ENCODE measurements at places on chromosomes 4 and X.

GRCh38 chrX:30948051-30948450 lies 59.0 kb upstream of the TAB3 start:
- no peak for DNase-seq

DNA sequence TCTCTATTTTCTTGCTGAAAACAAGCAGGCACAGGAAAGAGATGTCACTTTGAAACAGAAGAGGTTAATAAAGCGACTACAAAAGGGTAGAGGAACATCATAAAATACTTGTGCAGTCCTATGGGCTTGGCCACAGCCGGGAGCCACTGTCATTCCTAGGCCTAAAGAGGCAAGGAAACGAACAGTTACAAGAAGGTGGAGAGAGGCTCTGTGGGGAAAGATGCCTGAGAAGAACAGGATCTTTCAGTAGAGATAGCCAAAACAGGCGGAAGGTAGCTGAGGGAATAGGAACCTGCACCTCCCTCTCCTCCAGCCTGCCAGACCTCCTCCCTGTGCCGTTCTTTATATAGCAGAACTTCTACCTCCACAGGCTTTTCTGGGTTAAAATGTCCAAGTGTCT lies 57.4 kb upstream of the ARSJ start:
- DNase-seq: no peak

- no peak for DNase-seq
Measured at GRCh38 chrX:40866893-40867292, 131.6 kb upstream of the MED14 start.

GRCh38 chrX:77415161-77415560 lies 32.0 kb upstream of the FGF16 start:
- DNase-seq: no peak

GRCh38 chr4:148795156-148795864 lies 353.1 kb upstream of the NR3C2 start:
- DNase-seq: no peak

DNA sequence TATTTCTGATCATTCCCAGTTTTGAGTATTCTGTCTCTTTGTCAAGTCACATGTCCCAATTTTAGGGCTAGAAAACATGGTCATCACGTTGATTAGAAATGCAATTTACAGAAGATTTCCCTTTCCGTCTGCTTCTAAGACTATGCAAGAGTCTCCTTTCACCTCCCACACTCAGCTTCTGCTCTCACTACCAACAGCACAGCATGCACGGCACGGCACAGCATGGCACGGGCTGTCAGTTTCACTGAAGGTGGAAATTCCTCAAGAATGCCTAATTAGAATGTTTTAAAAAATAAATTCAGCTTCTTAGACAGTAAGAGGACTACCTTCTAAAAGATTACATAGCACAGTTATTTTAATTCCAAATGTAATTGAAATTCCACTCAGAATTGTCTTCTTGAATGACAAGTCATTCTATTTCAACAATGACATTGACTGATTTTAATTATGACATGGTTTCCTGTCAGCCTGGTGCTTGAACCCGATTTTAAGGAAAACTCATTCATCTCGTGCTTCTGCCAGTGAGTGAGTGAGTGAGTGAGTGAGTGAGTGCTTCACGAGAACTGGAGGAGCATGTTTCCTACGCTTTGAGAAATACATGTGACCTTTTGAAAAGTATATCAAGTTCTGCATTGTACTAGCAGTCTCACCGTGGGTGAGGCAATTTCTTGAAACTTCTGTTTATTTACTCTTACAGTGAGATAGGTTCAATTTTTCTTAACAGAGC lies 124.8 kb upstream of the SORBS2 start:
- no peak for DNase-seq

DNA sequence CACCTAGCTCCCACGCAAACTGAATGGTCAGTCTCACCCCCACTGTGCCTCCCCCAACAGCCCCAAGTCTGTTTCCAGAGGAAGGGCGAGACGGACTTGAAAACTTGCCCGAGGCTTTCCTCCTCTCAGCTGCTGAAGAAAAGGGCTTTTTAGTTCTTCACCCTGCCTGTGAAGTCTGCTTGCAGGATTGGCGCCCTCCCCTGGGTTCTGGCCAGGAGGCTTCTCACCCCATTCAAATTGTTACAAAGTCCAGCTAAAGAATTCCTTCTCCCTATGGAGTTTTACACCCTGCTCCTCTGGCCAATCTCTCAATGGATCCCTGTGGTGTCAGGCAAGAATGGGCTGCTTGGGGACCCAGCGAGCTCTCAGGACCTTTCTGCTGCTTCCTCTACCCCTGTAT lies 241.0 kb downstream of the AFF2 start:
- no peak for DNase-seq

GRCh38 chrX:78622831-78623230 lies 36.3 kb downstream of the RTL3 start:
- no peak for DNase-seq
